H4 (cell line): ENCODE measurements at places on chromosomes 2 and 18. TPM values are rescaled to one million over a fixed set of nuclear protein-coding genes. Genes with fewer than 3 reads are reported as not detected.

DNA sequence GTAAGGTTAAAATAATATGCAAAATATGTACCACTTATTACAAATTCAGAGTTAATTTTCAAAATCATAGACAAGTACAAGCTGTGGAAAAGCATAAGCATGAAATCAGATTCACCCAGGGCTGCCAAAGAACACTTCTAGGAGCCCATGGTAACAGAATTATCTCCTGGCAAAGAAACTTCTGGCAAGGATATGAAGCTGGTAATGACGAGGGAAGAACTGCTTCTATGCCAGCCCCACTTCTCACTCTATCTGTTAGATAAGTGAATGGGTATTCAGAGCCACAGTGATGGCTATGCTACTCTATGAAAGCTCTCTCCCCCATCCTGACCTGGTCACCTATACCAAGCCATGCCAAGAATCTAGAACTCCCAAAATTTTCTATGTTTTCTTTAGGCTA lies 36.9 kb upstream of the PDE1A start:
- DNase-seq = no peak

DNA sequence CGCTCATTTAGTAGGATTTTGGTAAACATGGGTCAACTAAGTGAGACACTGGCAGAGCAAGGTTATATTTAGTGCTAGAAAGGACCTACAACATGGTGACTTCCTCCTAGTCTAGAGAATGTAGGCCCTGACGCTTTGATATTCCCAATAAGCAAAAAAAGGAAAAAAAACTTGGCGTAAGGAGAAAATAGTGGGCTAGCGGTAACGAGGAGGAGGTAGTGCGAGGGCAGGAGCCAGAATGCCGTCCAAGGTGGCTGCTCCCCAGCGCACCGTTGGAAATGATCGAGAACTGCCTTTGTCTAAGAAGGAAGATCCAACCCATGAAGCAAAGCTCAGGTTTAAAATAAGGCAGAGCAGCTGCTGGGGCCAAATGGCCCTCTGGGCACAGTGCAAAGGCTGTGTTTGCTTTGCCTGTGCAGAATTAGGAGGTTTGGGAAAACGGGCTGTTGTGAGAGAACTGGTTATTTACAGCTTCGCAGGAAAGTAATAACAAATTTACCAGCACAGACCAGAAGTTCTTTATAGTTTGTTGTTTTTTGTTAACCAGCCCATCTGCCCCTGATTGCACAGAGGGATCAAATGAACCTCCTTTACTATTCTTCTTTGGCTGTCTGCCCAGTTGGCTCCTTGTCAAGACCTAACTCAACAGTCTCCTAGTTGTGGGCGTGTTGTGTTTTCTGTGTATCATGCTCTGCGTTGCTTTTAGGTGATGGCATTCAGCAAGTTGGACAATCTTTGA lies 86.6 kb downstream of the ITGB1BP1 start:
- peak; percentile 85 for DNase-seq

GRCh38 chr18:74868461-74868860 lies 270.8 kb downstream of the ZNF407 start:
- DNase-seq = no peak

GRCh38 chr2:208254118-208254870 lies 577 bp downstream of the IDH1 start:
- peak; percentile 70 for DNase-seq

- DNase-seq = no peak
These were observed 63.7 kb upstream of the TANC1 start for GRCh38 chr2:158904627-158905177.

- no peak for DNase-seq
These were observed 139.6 kb upstream of the DCC start for GRCh38 chr18:52200406-52200805.

DNA sequence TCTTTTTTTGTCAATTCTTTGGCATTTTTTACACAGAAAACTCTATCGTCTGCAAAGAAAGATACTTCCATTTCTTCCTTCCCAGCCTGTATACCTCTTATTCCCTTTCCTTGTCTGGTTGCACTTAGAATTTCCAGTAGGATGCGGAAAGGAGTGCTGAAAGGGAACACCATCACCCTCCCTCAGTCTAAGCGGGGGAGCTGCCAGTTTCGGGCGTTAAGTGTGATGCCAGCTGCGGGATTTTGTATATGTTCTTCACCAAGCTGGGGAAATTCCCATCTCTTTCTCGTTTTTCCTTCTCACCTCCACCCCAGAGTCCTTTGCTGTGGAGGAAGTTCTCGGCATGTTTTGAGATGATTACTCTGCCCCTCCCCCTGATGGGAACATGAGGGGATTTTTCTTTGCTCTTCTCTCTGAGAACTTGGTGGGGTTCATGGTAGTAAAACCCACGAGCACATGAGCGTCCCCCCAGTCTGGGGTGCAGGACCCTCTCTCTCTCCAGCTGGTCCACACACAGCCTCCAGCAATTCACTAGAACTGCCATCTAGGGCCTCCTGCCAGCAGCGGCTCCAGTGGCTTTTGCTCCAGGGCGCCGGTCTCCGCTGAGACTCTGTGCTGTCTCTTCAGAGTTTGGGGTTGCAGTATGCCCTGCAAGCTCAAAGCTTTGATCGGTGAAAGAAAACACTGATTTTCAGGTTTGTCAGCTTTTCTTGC lies 15.5 kb downstream of the AQP12A start:
- no peak for DNase-seq

GRCh38 chr2:79721966-79722365 lies 209.1 kb downstream of the CTNNA2 start:
- DNase-seq = no peak

The CRYGD gene
- not detected in 2 replicates for total RNA-seq

The ARMC9 gene
- total RNA-seq = 34.4 and 41.9 TPM in 2 replicates

The C2orf66 gene
- total RNA-seq = not detected in 2 replicates

The MC5R gene
- 0.10 TPM in 1 of 2 replicates, not detected in the other for total RNA-seq

The ACMSD gene
- total RNA-seq = not detected in 2 replicates
